Renal cortical epithelial cell (primary cell): ENCODE measurements at places on chromosomes 1 and 21. TPM values are rescaled to one million over a fixed set of nuclear protein-coding genes. Genes with fewer than 3 reads are reported as not detected.

DNA sequence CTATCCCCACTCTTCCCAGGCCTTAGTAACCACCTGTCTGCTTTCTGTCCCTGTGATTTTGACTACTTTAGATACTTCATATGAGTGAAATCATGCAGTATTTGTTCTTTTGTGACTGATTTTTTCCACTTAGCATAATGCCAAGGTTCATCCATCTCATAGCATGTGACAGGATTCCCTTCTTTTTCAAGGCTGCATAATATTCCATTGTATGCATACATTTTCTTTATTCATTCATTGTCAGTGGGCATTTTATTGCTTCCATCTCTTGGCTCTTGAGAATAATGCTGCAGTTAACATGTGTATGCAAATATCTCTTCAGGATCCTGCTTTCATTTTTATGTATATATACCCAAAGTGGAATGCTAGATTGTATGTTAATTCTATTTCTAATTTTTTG is 56.4 kb downstream of the AGL start:
- no peak for DNase-seq

DNA sequence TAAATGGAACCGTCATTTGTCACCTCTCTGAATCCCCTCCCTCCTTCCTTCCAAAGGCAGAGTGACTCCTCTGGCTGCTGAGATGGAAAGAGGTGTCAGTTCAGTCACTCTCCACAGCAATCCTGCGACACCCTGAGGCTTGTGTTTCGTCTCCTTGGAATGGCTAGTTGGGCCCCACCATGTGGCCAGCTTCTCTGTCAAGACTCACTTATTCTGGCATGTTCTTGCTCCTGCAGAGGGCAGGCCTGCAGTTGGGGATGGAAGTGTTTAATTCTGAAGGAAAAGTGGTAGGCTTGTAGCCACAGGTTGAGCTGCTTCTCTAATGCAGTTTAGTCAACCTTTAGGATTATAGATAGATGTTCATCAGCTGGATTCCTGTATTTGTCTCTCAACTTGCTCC is 149.6 kb downstream of the LMO4 start:
- DNase-seq, result peak; percentile 38

Gene TAS1R1
- not detected in 2 replicates for total RNA-seq

DNA sequence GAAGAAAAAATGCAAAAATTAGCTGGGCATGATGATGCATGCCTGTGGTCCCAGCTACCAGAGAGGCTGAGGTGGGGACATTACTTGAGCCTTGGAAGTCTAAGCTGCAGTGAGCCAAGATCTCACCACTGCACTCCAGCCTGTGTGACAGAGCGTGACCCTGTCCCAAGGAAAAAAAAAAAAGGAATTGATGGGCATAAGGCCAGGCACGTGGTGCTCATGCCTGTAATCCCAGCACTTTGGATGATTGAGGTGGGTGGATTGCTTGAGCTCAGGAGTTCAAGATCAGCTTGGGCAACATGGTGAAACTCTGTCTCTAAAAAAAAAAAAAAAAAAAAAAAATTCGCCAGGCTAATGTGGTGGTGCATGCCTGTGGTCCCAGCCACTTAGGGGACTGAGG is 55.8 kb upstream of the ATP2B4 start:
- peak; percentile 83 for DNase-seq

- DNase-seq, result no peak
Measured at GRCh38 chr1:40096646-40096976, 441 bp downstream of the PPT1 start.

DNA sequence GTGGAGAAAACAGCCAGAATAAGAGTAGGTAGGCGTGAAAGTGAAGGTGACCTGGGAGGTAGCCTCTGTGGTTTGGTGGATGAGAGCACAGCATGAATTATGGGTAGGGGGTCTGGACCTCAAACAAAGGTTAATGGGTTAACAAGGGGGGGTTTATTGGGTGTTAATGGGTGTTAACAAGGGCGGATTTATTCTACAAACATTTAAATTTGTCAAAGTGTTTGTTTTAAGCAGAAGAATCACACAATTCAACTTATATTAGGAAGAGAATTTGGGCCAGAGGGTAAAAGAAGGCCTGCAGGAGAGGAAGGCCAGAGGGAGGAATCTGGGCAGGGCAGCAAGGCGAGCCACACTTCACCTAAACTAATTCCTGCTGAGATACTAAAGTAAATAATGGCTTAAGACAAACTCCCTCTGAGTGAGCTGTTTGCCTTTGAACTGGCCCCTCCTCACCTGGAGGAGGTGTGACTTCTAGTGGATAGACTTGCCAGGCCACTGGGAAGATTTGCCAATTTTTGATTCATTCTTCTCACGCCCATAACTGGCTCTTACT is 191.7 kb downstream of the GIPC2 start:
- peak; percentile 84 for DNase-seq

DNA sequence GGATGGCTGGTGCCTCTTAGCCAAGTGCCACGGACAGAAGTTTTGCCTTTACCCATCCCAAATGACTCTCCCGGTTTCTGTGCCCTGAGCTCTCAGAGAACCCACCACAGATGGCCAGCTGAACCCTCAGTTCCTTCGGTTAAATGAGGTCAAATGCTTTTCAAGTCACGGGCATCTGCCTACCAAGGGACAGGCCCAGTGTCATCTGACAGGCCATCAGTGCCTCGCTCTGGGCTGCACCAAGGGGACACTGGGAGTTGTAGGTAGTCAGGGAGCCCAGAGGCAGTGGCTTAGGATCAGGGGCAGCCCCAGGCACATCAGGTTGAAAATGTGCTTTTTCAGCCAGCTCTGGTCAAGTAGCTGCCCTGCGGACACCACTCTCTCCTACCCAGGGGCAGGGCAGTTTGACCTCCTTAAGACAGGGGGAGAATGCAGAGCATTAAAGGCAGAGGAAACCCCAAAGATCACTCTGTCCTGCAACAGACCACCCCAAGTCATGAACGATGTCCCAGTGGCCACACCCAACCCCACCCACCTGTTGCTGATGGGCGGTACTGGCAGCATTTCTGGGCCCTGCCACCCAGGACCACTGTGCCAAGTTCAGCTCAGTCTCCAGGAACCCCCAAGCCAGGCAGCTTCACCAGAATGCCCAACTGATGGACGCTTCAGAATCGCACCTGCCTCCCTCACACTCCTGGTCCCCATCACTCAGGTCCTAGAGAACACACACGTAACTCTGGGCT is 60.7 kb downstream of the CASZ1 start:
- no peak for DNase-seq

Gene TMEM269
- not detected in 2 replicates for total RNA-seq

Gene TFF1
- not detected in 2 replicates for total RNA-seq

GRCh38 chr1:46173361-46173856 is 1.5 kb upstream of the TSPAN1 start:
- no peak for DNase-seq

DNA sequence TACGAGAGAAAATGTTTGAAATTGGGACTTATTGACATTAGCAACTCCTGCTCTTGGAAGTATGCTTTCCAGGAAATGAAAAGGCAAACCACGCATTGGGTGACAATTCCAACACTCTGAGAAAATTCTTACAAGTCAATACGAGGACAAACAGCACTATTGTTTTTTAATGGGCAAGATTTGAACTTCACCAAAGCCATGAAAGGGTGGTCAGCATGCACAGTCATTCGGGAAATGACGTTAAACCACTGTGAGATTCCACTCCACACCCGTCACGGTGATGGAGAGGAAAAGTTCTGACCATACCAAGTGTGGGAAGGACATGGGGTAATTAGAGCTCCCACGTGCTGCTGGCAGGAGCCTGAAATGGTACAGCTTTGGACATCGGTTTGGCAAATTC is 12.2 kb upstream of the PRXL2B start:
- DNase-seq, result no peak
